Gastrocnemius medialis (tissue), 4 donors: ENCODE measurements at places on chromosomes 7 and 10. TPM values are rescaled to one million over a fixed set of nuclear protein-coding genes. Genes with fewer than 3 reads are reported as not detected.

GRCh38 chr10:101189461-101190401, 39.5 kb downstream of the LBX1 start:
- no peaks in the 10 kb centered on the region for H3K36me3 ChIP-seq
- H3K4me3 ChIP-seq: no peak overlapping the region
- no peak for DNase-seq
- no peaks in the 10 kb centered on the region for H3K27me3 ChIP-seq

- no peak overlapping the region for H3K27ac ChIP-seq
- H3K4me3 ChIP-seq: no peak overlapping the region
- H3K36me3 ChIP-seq: no peaks in the 10 kb centered on the region
- H3K27me3 ChIP-seq: no peaks in the 10 kb centered on the region
- no peaks in the 10 kb centered on the region for H3K4me1 ChIP-seq
Observed at GRCh38 chr10:38159004-38159403, 64.9 kb downstream of the ZNF37A start.

DNA sequence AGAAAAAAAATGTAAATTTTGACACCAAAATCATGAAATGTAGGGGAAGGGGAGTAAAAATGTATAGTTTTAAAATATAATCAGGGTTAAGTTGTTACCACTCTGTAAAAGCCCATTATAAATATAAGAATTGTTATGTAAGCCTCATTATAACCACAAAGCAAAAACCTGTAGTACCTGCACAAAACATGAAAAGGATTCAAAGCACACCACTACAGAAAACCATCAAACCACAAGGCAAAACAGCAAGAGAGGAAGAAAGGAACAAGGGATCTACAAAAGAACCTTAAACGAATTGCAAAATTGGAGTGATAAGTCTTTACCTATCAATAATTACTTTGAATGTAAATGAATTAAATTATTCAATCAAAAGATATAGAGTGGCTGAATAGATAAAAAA, 41.0 kb upstream of the CDK6 start:
- no peak overlapping the region for H3K27ac ChIP-seq
- no peaks in the 10 kb centered on the region for H3K27me3 ChIP-seq
- no peak for DNase-seq
- H3K4me3 ChIP-seq: no peak overlapping the region

DNA sequence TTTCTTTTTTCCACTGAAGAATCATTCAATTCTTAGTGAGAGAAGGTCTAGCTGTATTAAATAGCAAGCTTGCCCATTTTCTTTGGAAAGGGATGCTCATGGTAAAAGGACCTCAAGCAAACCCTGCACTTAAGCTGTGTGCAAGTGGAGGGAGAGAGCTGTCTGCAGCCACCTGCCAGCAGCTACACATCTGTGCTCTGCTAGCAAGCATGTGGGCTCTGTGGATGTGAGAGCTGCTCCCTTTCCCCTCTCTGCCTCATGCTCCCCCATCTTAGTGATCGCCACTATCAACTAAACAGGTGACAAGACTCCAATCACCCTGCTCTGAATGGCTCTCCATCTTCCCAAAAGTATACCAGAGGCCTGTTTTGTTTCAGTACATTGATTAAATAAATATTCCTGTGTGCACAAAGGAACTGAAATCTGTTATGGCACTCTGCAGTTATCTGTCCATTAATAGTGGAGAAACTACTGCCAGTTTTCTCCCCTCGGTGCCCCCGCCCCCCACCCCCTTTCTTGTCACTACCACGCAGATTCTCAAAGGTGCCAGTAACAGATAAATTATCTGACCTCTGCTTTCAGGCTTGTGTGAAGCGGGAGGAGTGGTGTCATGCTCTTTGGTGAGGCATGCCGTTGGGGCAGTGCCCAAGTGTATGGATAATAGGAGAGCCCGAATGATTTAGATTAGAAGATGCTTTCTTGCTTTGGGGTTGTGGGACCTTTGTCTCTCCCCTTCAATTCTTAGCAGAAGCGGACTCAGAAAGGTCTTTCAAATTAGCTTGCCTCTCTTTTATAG, 26.4 kb downstream of the AUTS2 start:
- no peak overlapping the region for H3K4me3 ChIP-seq
- no peaks in the 10 kb centered on the region for H3K36me3 ChIP-seq
- no peaks in the 10 kb centered on the region for H3K27me3 ChIP-seq
- no peaks in the 10 kb centered on the region for H3K4me1 ChIP-seq
- H3K27ac ChIP-seq: no peak overlapping the region

DNA sequence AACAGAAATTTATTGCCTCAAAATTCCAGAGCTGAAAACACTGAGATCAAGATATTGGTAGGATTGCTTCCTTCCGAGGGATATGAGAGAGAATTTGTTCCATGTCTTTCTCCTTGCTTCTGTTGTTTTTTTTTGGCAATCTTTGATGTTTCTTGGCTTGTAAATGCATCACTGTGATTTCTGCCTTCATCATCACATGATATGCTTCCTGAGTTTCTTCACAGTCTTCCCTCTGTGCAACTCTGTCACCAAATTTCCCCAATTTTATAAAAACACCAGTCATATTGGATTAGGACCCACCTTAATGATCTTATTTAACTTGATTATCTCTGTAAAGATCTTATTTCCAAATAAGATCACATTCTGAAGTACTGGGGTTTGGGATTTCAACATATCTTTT, 14.7 kb downstream of the TMEM236 start:
- H3K27ac ChIP-seq: no peak overlapping the region
- H3K27me3 ChIP-seq: no peaks in the 10 kb centered on the region
- H3K36me3 ChIP-seq: no peaks in the 10 kb centered on the region
- H3K4me3 ChIP-seq: no peak overlapping the region

GRCh38 chr10:118106426-118106825, 59.7 kb upstream of the RAB11FIP2 start:
- H3K27me3 ChIP-seq: no peaks in the 10 kb centered on the region
- H3K4me1 ChIP-seq: no peaks in the 10 kb centered on the region
- no peak overlapping the region for H3K4me3 ChIP-seq
- no peak overlapping the region for H3K27ac ChIP-seq

DNA sequence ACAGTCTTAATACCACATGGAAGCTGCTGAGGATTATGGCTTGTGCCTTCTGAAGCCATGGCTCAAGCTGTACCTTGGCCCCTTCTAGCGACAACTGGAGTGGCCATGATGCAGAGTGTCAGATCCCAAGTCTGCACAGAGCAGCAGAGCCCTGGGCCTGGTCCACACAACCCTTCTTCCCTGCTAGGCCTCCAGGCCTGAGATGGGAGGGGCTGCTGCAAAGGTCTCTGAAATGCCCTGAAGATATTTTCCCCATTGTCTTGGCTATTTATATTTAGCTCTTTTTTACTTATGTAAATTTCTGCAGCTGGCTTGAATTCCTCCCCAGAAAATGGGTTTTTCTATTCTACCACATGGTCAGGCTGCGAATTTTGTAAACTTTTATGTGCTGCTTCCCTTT, 804.6 kb upstream of the ZWINT start:
- H3K27ac ChIP-seq: no peak overlapping the region

GRCh38 chr7:81260152-81260551, 341.3 kb upstream of the SEMA3C start:
- no peaks in the 10 kb centered on the region for H3K27me3 ChIP-seq
- no peaks in the 10 kb centered on the region for H3K4me1 ChIP-seq
- no peaks in the 10 kb centered on the region for H3K36me3 ChIP-seq

- H3K4me1 ChIP-seq: peaks cover 33% of the 10 kb centered on the region
- no peak for DNase-seq
- no peak overlapping the region for H3K4me3 ChIP-seq
- H3K27ac ChIP-seq: no peak overlapping the region
- no peaks in the 10 kb centered on the region for H3K36me3 ChIP-seq
Observed at GRCh38 chr10:71271662-71272055, 47.4 kb upstream of the SLC29A3 start.

DNA sequence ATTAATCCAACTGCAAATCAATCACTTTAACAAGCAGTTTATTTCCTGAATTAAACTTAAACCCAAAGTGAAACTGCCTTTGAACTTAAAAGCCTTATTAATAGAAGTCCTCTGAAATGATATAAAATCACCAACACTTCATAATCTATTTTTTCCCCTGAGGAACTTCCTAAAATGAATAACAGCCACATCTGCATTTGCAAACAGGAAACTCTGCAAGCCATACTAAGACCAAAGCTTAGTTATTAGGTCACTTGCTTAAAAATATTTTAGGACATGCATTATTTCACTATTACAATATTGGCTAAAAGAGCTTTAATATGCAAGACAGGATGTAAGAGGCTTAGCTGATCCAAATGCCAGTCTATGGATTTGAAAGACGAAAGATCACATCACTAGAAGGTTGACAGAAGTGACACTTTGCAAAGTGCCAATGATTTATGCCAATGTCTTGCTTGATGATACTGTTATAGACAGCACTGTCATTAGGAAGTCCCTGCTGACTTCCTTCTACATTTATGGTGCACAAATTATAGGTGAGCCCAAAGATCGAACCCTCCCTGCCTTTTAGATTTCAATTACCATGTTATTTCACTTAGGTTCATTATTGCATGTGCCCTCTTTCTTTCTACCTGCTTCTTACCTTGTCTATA, 99.9 kb upstream of the SKAP2 start:
- no peak overlapping the region for H3K4me3 ChIP-seq
- no peak overlapping the region for H3K27ac ChIP-seq
- no peak for DNase-seq

- H3K36me3 ChIP-seq: no peaks in the 10 kb centered on the region
- H3K4me3 ChIP-seq: no peak overlapping the region
- DNase-seq: no peak
Observed at GRCh38 chr7:128076796-128077271, 45.6 kb upstream of the LRRC4 start.

GRCh38 chr7:8357536-8357935, 75.9 kb upstream of the NXPH1 start:
- H3K36me3 ChIP-seq: no peaks in the 10 kb centered on the region
- H3K27me3 ChIP-seq: no peaks in the 10 kb centered on the region
- DNase-seq: no peak
- H3K4me1 ChIP-seq: no peaks in the 10 kb centered on the region

- no peak for DNase-seq
- H3K36me3 ChIP-seq: peaks cover 13% of the 10 kb centered on the region
- peaks cover 6% of the 10 kb centered on the region for H3K4me1 ChIP-seq
- H3K4me3 ChIP-seq: no peak overlapping the region
Observed at GRCh38 chr7:127890726-127891125, 140.5 kb downstream of the LRRC4 start.

DNA sequence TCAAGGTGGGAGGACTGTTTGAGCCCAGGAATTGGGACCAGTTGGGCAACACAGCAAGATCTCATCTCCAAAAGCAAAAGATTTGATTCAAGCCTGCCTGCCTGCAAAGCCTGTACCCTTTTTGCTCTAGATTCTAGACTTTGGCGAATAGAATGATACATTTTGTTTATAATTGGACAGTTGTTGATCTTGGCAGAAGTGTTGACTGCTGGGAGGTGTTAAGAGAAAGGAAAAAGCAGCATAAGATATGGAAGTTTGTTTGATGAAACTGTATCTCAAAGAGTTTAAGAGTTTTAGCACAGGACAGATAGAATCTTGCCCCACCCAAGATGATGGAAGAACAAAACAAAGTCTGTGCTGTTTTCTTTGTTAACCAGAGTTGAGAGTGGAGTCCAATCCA, 224.1 kb downstream of the AUTS2 start:
- no peak overlapping the region for H3K4me3 ChIP-seq
- no peak for DNase-seq
- no peak overlapping the region for H3K27ac ChIP-seq
- peaks cover 18% of the 10 kb centered on the region for H3K4me1 ChIP-seq
- H3K27me3 ChIP-seq: no peaks in the 10 kb centered on the region
- H3K36me3 ChIP-seq: no peaks in the 10 kb centered on the region

- H3K27ac ChIP-seq: no peak overlapping the region
- no peak for DNase-seq
- no peaks in the 10 kb centered on the region for H3K27me3 ChIP-seq
- no peaks in the 10 kb centered on the region for H3K36me3 ChIP-seq
Observed at GRCh38 chr10:2899246-2899951, 167.9 kb upstream of the PFKP start.

- H3K36me3 ChIP-seq: no peaks in the 10 kb centered on the region
- H3K27me3 ChIP-seq: no peaks in the 10 kb centered on the region
Observed at GRCh38 chr7:133676805-133677370, 424.0 kb downstream of the EXOC4 start.

DNA sequence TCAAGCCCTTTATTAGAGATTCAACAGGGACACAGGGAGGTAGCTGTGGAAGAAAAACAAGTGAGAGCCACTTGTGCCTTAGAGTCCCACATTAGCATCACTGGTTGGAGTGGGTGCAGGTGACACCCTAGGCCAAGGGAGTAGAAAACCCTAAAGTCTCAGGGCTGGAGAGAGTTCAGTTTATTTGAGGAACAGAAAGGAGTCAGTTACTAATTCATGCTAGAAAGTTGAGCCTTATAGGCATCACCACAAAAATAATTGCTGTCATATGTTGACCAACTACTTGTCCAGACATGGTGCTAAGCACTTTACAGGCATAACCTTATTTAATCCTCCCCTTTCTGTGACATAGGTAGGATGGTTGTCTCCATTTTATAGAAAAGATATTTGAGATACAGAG, 20.9 kb upstream of the ACSL5 start:
- no peaks in the 10 kb centered on the region for H3K36me3 ChIP-seq
- no peak for DNase-seq
- H3K4me3 ChIP-seq: no peak overlapping the region
- H3K27me3 ChIP-seq: no peaks in the 10 kb centered on the region
- no peak overlapping the region for H3K27ac ChIP-seq
- H3K4me1 ChIP-seq: no peaks in the 10 kb centered on the region

DNA sequence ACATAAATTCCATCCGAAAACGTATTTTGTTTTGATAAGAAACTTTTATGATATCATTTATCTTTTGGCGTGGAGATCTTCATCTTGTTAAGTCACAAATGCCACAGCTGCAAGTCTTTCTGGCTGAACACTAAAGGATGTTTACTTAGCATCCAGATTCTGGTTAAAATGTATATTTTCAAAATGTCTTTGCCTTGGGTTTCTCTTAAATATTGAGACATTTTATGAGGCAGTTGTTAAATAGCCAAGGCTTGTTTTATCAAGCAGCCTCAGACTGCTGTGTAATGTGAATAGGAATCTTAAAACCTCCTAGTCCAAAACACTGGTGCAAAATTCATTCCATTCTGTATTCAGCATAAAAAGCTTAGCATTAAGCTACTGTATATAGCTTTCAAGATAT, 136.3 kb upstream of the FZD1 start:
- no peak overlapping the region for H3K4me3 ChIP-seq
- no peaks in the 10 kb centered on the region for H3K36me3 ChIP-seq
- H3K27ac ChIP-seq: no peak overlapping the region
- no peak for DNase-seq
- no peaks in the 10 kb centered on the region for H3K27me3 ChIP-seq

Gene ADCYAP1R1
- total RNA-seq: 0.31 TPM

Gene HOXA9
- total RNA-seq: 30.3 TPM

Gene OR2A12
- not detected for total RNA-seq

Gene ITIH5
- total RNA-seq: 7.8 TPM

Gene SNX13
- 86.1 TPM for total RNA-seq

Gene FKBP6
- not detected for total RNA-seq

Gene SEMA3C
- 5.4 TPM for total RNA-seq

Gene COL1A2
- total RNA-seq: 43.6 TPM
